ENCODE measurements at places on chromosomes 4 and X.

DNA sequence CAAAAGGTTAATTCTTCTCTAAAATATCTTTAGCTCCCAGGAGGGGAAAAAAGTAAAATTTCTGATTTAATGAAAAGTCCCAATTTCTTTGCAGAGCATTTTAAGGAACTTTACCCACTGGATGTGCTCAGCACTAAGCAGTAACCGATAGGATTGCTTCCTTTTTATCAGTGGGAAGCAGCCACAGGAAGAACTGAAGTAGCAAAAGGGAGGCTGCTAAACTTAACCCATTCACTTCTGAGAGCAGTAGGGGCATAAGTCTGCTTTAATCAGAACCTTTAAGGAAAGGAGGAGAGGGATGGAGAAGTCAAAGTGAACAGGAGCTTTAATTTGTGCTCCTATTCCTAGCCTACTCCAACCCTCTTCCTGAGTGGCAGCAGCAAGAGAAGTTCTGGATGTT, at the start of gene F8:
F8 (minus strand) TSS at position 139 of the 400 bp plus-strand sequence. CDS start 171 bp downstream, outside the sequence.
- no peak for DNase-seq

DNA sequence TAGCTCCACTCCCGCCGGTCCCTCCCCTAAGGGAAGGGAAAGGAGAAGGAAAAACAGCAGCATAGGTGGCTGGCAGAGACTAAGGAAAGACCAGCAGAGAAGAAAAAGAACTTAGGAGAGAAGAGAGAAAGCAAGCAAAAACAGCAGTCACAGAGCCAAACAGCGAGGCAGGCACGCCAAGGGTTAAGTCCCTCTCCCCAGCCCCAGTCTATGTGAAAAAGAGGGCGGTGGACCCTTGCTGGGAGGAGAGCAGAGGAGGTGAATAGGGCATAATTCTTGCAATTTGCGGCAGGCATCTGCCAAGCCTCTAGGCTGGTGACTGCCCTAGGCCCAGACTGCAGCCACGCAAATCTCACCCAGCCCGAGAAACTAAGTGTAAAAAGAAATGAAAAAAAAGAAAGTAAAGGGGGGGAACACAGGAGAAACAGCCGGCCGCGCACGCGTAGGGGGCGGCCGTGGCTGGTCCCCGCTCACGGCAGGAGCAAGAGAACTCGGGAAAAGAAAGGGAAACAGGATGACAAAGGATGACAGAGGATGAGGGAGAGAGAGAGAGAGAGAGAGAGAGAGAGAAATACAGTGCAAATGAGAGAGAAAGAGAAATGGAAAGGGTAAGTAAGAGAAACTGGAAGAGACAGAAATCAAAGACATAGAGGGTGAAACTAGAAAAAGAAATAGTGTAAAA, 48.6 kb downstream of the MAGEA9 start:
- DNase-seq: peak; percentile 80

DNA sequence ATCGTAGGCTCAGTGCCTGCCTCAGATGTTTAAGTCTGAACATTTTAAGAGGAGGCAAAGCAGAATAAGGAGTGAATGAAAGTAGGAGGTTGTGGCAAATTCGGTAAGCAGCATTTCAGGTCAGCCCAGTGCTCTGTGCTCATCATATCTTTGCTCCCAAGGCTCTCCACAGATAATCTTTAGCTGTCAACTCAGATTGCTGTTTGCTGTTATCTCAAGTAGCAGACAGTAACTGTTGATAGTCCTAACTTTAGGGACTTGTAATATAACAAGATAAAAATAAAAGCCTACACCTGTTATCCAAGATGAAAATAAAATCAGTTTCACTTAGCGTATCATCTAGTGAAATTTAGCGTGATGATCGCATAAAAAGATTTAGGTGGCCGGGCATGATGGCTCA, 18.6 kb upstream of the CLTRN start:
- no peak for DNase-seq

GRCh38 chr4:119041951-119042560, 93.6 kb upstream of the MYOZ2 start:
- peak; percentile 73 for DNase-seq

GRCh38 chr4:101178731-101179130, 168.6 kb downstream of the PPP3CA start:
- no peak for DNase-seq

All from islet precursor cell (in vitro differentiated cells).